Activated CD4-positive, alpha-beta T cell treated with anti-CD3 and anti-CD28 coated beads, Interleukin-2, amount 50 U/mL, for 48 hours (primary cell): ENCODE measurements at places on chromosomes 5 and 9.
A peak's percentile ranks its signal among the peaks of the same experiment; 100 is the strongest.

GRCh38 chr5:67855523-67855922 is 360.0 kb upstream of the PIK3R1 start:
- no peak for DNase-seq

DNA sequence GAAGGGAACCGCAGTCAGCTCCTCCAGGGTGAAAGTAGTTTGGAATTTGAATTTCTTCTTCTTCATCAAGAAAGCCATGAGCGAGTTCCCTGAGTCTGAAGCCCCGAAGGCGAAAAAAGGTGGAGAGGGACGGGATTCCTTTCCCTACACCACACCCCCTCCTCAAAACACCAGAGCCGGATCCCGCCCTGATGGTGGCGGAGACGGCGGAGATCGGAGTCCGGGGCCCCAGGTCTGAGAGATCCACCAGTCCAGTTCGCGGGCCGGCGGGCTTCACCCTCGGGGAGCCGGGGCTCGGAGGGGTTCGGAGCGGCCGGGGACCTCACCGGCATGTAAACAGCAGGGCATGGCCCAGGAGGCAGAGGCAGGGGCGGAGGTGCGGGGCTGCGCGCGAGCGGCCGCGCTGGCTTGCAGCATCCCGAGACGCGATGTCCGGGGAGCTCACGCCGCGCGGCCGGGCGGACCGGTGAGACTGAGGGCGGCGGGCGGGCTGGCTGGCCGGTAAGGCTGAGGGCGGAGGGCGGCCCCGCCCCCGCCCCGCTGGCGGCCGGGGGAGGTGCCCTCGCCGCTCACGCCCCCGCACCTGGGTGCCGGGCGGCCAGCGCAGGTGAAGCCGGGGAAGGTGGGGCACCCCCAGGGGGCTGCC is 606 bp downstream of the EEIG1 start:
- peak; percentile 53 for DNase-seq

DNA sequence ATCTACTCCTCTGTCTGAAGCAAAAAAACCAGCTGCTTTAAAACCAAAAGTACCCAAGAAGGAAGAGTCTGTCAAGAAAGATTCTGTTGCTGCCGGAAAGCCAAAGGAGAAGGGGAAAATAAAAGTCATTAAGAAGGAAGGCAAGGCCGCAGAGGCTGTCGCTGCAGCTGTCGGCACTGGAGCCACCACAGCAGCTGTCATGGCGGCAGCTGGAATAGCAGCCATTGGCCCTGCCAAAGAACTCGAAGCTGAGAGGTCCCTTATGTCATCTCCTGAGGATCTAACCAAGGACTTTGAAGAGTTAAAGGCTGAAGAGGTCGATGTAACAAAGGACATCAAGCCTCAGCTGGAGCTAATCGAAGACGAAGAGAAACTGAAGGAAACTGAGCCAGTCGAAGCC is 88.3 kb downstream of the MAP1B start:
- no peak for DNase-seq

DNA sequence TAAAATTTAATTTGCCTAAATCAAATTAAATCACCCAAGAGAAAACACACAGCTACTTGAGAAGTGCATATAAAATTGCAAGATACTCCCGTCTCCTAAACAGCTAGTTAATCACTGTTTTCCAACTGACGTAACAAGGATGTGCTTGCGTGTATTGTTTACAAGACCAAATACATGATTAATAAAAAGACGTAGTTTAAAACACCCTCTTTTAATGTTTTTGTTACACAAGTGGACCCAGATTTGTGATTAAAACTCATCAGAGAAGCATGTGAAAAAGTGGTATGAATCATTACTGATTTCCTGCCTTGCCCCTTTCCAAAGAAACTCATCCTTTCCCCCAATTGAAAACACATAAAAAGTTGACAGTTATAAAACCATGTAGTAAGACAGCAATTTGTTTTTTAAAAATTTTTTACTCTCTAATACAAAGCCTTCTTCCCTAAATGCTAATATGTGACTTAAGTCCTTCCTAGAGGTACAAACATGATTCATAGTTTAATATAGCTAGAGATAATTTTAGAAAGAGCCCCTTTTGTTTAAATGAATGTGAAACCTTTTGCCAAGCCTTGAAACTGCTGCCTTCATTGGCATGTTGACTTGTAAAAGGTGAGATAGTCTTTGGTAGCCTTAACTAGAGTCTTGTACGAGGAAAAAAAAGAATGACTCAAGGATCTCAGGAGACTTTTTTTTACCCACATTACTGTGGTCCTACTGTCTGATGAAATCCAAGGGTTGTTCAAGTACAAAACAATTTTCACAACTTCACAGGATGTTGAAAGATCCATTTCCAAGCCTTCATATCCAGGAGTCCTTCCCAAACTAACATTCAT is 61.4 kb upstream of the FST start:
- no peak for DNase-seq

GRCh38 chr5:17336054-17336453 is 118.6 kb downstream of the BASP1 start:
- DNase-seq: no peak

DNA sequence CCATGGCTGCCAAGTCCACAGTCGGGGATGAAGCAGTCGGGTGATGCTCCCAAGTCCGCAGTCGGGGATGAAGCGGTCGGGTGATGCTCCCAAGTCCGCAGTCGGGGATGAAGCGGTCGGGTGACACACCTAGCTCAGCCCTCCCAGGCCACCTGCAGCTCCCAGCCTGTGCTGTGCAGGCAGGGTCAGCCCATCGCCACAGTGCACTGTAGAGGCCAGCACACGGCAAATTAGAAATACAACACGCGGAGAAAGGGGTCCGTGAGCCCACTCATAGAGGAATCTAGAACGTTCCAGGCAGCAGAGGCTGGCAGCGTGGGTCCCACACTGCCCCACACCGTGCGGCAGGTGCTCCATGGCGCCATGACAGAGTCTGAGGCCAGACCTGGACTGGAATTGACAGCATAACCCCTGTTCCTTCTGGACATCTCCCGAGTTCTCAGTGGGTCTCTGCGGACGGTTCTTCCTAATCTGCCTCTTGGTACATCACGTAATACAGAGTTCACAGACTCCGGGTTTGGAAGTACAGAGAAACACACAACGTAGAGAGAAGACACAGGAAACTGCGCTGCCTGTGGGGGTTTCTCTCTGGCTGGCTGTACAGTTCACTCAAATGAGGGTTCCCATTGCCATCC is 7.7 kb upstream of the EXOC3 start:
- DNase-seq: no peak

DNA sequence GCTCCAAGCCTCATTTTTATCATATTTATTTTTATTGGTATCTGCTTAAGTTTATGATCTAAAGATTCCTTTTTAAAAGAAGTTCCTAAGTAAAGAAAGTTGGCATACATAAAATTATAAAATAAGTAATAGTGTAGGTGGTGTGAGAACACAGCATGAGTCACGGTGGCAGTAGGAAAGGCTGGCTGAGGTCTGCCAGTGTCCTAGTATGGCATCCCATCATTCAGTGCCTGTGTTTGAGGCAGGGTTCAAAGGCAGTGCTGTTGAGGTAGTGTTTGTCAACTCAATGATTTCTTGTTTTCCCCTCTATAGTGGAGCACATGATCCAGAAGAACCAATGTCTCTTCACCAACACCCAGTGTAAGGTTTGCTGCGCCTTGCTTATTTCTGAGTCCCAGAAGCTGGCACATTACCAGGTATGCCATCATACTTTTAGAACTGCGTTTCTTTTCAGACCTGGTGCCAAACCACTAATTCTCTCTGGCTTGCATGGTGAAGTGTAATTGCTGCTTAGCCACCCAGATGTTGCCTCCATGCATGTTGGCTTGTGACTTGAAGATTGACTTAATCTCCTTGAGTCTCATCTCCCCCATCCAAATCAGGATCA is 18.4 kb downstream of the ZNF346 start:
- no peak for DNase-seq

- no peak for DNase-seq
Measured at GRCh38 chr5:23419115-23419514, 88.3 kb upstream of the PRDM9 start.

DNA sequence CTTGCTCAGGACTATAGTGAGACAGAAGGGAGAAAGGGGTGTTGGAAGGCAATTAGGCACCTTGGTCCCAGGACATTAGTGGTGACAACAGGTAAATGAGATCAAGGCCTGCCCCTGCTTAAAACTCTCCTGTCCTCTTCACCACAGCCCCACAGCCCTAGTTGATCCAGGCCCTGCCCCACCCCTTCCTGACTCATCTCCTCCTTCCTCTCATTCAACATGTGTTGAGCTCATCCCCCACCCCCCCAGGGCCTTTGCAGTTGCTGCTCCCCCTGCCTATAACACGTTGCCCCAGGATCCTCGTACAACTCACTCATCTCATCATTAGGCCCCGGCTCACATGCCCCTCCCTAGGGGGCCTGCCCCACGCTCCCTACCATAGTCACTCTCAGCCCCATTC is 66.8 kb downstream of the TSPAN17 start:
- no peak for DNase-seq

- DNase-seq: no peak
Measured at GRCh38 chr9:35470894-35471293, 19.0 kb upstream of the RUSC2 start.

DNA sequence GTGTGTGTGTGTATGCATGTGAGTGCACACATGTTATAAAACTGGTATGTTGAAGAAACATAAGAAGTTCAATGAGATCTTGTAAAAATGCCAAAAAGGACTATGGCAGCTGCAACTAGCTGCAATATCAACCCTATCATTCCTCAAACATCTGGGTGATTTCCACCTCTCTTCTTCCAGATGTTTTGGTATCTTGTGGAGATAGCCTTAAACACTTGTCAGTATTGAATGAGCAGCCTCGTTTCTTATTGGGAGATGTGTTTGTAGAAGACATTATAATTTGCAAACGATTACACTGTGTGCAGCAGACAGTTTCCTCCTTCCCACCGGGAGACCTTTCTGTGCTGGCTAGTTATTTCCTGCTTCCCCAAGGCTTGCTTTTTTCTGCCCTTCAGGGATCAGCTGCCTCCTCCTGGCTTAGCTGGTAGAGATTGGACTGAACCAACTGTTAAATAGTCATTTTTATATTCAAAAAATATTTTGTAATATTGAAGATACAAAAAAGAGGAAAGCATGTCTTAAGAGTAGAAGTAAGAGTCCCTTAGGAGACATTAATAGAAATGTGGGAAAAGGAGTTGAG is 168.4 kb upstream of the MPDZ start:
- no peak for DNase-seq

DNA sequence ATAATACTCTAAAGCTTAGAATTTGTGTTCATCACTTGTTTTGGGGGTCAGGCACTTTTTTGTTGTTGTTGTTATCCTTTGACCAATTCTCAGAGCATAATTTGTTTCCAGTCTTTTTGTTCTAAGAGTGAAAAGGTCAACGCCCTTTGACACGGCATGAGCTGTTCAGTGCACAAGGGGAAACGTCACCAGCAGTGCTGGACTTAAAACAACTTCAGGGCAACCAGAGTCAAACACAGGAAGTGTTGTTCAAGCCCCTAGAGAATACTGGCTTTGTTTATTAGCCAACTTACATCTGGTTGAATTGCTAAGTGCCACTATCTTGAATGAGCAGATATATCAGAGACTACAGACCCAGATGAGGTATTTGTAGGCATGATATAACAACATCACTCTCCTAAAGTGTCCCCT is 368.9 kb downstream of the TMEM161B start:
- DNase-seq: no peak

GRCh38 chr9:22098643-22099332 is 89.7 kb upstream of the CDKN2B start:
- no peak for DNase-seq
